Stromal cell of bone marrow (primary cell): ENCODE measurements at places on chromosomes 5 and 9.

GRCh38 chr9:129023036-129023907 lies 4.9 kb downstream of the SH3GLB2 start:
- DNase-seq = peak; percentile 68

GRCh38 chr9:128218518-128219389 lies 15.6 kb downstream of the DNM1 start:
- DNase-seq = no peak

- no peak for DNase-seq
Measured at GRCh38 chr5:35823347-35824098, 33.2 kb upstream of the IL7R start.

GRCh38 chr5:134124289-134125038 lies 10.0 kb downstream of the TCF7 start:
- peak; percentile 72 for DNase-seq

DNA sequence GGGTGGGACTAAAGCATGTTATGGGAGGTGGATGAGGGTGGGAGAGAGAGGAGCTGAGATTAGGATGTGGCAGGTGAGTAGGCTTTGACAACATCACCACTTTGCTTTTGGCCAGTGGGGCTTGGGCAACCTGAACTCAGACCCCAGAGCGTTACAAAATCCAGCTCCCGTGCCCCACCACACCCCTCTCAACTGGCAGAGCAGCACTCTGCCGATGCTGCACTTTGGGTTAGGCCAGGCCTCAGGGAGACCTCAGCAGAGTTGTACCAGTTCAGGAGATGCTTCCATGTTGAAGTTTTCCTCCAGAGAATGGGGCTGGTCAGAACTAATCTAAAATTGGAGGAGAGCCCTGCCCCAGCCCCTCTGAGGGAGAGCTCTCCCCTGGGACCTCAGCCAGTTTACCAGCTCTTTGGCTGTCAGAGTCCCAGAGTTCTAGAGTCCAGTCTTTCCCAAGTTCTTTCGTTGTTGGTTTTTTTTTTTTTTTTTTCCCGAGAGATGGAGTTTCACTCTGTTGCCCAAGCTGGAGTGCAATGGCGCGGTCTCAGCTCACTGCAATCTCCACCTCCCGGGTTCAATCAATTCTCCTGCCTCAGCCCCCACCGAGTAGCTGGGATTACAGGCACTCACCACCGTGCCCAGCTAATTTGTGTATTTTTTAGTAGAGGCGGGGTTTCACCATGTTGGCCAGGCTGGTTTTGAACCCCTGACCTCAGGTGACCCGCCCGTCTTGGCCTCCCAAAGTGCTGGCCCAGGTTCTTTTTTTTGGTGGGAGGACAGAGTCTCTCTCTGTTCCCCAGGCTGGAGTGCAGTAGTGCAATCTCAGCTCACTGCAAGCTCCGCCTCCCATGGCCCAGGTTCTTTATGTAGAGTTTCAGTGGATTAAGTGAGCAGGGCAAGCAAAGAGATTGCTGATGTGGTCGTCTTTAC lies 17.8 kb downstream of the NUDT2 start:
- DNase-seq = no peak

- no peak for DNase-seq
Measured at GRCh38 chr5:463952-464351, 21.0 kb downstream of the EXOC3 start.

GRCh38 chr5:132760049-132760420 lies 12.8 kb downstream of the CCNI2 start:
- no peak for DNase-seq

DNA sequence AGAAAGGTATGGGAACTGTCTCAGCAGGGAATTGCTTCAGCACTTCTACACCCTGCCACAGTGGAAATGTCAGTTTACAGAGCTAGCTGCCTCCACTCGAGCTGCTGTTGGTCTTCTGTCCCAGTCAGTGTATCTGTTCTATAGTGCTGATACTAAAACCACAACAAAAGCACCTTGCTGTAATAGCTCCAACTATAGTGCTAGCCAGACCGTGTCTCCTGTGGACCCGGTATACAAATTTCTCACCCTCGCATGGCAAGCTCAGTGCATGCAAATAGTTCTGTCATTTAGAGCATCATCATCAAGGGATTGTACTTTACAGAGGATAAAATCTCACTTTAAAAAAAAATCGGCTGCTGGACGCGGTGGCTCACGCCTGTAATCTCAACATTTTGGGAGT lies 51.5 kb upstream of the IQGAP2 start:
- DNase-seq = no peak

- no peak for DNase-seq
Measured at GRCh38 chr9:18143073-18143745, 330.7 kb upstream of the ADAMTSL1 start.

- no peak for DNase-seq
Measured at GRCh38 chr5:111782216-111782615, 25.2 kb upstream of the NREP start.

DNA sequence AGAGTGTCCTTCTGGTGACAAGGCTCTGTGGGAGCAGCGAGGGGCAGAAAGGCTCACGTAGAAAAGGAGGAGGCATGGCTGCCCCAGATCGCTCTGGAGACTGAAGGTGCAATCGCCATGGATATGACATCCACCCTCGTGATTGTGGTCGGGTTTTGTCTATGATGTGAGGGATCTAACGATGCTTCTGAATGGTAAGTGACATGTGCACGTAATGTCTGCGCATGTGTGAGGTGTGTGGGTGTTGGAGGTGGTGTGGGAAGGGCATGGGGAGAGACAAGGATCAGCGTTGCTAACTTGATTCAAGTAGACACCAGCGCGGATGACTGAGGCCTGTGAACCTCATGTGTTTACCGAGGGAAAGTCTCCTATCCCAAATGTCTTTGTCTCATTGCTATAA lies 20.2 kb downstream of the IRX1 start:
- no peak for DNase-seq

DNA sequence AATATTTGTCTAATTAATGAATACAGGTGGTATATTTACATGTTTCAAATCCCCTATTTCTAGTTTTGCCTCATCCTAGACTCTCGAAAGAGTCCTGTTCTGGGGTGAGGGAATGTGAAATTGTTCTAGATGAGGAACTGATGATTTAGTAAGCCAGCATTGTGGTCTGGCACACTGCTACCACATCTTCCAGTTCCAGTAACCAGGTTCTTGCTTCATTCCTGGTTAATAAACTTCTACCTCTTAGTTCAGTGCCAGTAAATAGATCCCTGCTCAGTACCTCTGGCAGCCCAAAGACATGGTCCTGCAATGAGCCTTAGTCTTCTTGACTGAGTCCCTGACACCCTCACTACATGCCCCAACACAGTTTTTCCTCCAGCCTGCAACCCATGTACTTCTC lies 207.7 kb downstream of the SREK1 start:
- DNase-seq = no peak

DNA sequence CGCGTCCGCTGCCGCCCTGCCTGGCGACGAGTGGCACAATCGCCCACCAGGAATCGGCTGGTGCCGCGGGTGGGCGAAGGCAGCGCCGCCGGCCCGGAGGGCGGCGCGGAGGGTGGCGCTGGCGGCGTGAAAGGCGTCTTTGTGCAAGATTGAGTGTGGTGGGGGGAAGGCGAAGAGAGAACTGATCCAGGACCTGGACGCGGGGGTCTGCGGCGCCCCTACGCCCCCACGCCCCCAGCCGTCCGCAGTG lies 4.6 kb upstream of the RGMB start:
- DNase-seq = no peak

DNA sequence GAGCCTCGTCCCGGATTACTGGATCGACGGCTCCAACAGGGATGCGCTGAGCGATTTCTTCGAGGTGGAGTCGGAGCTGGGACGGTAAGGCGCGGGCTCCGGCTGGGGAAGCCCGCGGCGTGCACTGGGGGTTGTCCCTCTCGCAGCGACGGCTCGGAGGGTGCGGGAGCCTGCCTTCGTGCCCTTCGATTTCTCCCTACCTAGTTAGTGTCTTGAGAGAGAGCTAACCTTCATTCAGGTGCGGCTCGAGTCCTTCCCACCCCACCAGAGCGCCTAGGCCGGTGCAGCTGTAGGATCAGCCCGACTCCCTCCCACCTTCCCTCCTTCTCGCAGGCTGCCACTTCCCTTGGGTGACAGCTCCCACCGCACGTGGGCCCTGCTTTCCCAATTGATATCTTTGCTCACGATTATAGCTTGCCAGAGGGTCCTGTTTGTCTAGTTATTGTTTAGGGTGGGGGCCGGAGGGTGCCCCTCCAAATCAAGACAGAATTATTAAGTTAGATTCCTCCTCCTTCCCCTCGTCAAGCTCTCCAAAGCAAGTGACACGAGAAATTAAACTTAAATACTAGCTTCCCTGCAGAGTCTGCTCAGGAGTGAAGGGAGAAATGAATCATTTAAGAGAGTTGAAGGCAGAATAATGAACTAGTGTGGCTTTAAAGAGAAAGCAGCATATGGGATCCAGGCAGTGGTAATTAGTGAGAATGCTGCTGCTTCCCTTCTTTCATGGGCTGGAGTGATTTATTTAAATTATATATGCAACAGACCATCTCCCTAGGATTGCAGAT lies 569 bp downstream of the CAMK4 start:
- no peak for DNase-seq

DNA sequence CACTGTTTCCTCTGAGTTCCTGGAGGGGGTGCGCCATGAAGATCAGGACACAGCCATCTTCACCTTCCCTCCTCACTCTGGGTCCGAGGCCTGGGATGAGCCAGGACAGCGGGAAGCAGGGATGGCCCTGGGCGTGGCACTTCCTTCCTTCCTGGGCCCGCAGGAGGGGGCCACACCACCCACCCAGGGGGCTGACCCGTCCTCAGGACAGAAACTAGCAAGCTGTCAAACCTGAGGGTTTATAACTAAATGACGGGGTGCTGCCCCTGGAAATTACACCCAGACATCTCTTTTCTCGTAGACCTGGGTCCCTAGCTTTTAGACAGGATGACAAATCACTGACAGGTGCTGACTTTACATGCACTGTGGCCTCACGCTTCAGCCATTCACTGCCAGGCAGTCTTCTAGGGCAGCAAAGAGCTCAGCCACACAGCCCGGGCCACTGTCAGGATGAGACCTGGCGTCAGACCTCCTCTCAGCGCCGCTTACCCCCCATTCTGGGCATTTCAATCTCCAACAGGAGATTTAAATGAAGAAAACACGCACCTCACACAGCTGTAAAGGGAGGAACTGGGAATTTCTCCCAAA lies 8.1 kb downstream of the FCN2 start:
- DNase-seq = no peak

DNA sequence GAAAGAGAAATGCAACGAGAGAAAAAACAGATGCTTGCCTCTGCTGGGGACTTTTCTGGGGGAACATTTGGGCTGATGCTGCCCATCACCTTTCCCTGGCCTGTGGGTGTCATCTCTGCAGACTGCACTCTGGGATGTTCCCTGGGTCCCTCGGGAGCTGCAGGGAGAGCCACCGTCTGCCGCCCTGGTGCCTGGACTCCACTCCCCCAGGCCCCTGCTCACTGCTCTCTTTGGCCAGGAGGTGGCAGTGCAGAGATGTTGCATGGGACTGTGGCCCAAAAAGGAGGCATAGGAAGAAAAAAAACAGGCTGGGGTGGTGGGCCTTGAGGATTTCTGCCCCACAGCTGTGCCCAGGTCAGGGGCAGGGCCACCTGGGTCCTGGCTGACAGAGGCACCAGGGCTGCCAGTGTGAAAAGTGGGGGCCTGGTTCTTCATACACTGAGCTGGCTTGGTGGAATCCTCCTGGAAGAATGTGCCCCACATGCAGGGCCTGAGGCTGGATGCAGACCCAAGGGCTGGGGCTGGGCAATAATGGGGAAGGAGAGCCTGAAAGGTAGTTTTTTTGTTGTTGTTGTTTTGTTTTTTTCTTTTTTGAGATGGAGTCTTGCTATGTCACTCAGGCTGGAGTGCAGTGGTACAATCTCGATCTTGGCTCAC lies 353.6 kb downstream of the SLIT3 start:
- DNase-seq = peak; percentile 26

DNA sequence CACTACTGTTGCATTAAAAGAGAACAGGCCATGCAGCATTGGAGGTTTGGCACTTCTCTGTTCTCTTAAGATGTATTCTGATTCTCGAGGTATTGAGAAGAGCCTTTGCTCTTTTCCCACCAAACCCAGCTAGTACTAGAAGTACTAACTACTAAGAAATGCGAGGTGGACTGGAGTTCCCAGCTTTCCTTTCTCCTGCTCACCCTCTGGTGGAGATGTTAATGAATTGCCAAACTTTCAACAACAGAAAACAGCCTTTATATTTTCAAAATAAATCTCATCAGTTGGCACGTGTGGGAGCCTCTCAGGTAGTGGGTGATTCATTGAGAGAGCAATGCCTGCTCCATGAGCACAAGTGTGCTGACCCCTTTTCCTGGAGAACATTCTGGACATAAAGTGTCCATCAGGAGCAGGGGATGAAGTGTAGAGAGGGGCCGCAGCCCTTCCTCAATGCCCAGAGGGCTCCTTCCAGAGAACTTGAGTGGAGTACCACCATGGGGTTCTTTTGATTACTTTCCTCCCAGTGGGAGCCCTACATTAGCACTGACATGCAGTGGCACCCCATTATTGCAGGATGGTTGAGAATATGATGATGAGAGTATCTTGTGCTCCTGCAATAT lies 45.7 kb downstream of the TMEM174 start:
- peak; percentile 31 for DNase-seq

- peak; percentile 48 for DNase-seq
Measured at GRCh38 chr5:60497706-60498500, 202.1 kb downstream of the DEPDC1B start.

- no peak for DNase-seq
Measured at GRCh38 chr9:119369680-119370366, 588 bp upstream of the BRINP1 start.

DNA sequence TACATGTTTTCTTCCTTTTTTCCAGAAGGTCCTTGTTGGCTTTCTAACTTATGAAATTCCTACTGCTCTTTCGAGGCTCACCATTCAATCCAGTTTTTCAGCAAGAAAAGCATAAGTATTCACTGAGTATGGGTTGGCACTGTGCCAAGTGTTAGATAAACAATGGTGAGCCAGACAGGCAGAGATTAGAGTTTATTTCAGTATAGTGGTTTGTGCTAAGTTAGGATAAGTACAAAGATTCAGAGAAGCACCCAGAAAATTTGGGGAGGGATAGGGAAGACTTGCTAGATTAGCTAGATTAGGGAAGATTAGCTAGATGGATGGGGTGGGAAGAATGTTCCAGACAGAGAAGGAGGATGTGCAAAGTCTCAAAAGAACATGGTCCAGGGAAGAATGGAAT lies 122.9 kb downstream of the OXCT1 start:
- DNase-seq = no peak

GRCh38 chr9:128243215-128244018 lies 32.4 kb downstream of the GOLGA2 start:
- no peak for DNase-seq

GRCh38 chr5:158875272-158875679 lies 224.4 kb downstream of the EBF1 start:
- no peak for DNase-seq

DNA sequence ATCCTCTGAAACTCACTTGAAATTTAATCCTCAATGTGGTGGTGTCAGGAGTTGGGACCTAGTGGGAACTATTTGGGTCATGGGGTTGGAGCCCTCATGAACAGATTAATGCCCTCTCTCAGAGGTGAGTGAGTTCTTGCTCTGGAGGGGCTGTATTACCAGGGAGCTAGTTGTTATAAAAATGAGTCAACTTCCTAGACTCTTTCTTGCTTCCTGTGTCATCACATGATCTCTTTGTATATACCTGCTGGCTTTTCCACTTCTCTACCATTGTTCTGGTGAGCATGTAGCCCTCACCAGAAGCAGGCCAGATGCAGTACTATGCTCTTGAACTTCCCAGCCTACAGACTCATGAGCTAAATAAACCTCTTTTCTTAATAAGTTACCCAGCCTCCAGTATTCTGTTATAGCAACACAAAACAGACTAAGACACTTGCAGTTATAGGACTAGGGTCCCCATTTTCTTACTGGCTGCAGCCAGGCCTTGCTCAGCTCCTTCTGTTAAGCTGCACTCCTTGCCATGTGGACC lies 127.5 kb downstream of the SUSD1 start:
- DNase-seq = no peak
